ENCODE measurements at places on chromosomes 6 and 20.

DNA sequence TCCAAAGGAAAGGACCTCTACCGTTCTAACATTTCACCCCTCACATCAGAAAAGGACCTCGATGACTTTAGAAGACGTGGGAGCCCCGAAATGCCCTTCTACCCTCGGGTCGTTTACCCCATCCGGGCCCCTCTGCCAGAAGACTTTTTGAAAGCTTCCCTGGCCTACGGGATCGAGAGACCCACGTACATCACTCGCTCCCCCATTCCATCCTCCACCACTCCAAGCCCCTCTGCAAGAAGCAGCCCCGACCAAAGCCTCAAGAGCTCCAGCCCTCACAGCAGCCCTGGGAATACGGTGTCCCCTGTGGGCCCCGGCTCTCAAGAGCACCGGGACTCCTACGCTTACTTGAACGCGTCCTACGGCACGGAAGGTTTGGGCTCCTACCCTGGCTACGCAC is 18.8 kb downstream of the PRDM1 start:
- DNase-seq = no peak

DNA sequence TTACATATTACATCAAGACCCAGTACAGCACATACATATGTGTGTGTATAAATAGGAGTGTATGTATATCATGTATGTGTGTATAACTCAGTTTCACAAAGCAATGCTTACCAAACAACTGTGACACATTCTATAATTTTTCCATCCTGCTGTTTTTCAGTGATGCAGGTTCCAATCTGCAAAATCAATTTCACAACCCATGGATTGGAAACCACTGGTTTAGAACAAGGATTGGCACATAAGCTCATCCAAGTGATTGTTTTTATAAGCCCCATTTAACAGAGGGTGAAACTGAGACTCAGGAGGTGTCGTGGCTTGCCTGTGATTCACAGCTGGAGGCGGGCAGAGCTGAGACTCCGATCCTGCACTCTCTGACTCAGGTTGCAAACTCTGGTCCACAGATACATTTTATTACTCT is 158.2 kb downstream of the ZMYND8 start:
- peak; percentile 25 for DNase-seq

DNA sequence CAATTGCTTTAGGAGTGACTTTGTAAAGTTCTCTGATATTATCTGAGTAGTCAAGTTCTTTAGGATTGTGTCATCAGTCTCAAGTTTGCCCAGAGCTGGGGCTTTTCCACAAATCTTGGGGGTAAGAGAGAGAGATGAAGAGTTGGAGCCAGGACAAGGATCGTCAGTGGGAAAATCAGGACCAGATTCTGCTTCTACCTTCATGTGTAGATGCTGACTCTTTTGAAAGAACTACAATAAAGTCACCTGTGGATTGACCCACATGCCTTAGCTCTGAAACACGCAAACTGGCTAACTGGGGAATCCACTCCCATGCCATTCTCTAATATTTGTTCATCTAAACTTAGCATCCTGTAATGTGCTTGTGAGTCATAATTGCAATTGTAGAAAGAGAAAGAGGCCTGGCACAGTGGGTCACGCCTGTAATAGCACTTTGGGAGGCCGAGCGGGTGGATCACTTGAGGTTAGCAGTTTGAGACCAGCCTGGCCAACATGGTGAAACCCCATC is 15.6 kb upstream of the BICRAL start:
- DNase-seq = no peak

- DNase-seq = peak; percentile 18
These were observed 3.2 kb downstream of the GRIK2 start for GRCh38 chr6:101396548-101397173.

DNA sequence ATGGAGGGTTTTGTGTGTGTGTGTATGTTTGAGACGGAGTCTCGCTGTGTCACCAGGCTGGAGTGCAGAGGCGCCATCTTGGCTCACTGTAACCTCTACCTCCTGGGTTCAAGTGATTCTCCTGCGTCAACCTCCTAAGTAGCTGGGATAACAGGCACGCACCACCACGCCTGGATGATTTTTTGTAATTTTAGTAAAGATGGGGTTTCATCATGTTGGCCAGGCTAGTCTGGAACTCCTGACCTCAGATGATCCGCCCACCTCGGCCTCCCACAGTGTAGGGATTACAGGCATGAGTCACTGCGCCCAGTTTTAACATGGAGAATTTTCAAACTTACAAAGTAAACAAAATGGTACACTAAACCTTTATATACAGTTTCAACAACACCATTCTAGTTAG is 22.8 kb downstream of the AMD1 start:
- DNase-seq = no peak

DNA sequence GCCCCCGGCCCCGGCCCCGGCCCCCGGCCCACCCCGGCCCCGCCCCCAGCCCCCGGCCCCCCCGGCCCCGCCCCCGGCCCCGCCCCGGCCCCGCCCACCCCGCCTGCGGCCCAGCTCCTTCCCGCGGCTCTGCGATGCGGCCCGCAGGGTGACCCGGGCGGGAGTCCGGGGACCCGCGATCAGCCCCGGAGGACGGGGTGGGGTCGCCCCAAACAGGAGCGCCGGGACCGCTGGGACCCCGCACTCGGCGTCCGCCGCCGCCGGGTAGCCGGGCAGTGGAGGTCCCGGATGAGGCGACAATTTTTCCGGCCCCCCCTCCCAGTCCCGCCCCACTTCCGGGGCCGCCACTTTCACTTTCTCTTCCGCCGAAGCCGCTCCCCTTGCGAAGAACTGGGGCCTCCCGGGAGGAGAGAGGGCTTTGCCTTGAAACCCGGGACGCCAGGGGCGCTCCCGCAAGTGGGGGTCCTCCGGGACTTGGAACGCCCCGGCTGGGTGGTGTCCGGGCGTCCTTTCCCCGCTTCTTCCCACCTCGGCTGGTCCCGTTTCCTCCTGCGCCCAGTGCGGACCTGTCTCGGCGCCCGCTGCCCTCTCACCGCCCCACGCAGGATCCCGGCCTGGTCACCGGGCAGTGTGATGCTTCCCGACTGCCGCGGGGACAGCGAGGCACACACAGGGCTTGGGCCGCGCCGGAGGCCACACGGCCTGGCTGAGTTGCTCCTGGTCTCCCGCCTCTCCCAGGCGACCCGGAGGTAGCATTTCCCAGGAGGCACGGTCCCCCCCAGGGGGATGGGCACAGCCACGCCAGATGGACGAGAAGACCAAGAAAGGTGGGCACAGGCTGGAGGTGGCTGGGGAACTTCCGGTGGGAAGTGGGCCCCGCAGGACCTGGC is at the start of gene RBCK1:
RBCK1 (plus strand) TSS at position 347 of the 890 bp plus-strand sequence; CDS start at position 806, 459 bp downstream.
- DNase-seq = peak; percentile 85

DNA sequence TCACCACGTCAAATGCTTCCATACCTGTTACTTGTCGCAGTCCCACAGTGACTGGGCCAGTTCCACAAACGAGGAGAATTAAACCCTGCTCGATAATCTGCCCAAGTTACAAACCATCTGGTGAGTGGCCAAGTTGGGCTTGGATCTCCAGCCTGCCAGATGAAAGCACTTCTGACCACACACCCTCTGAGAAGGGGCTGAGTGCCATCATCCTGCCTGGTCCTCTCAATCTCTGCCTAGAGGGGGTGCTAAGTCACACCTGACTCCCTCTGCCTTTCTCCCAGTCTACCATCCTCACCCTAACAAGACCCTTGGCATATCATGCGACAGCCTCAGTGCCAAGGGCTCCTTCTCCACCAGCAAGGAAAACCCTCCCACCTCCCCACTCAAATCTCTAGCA is 15.8 kb downstream of the RRP36 start:
- DNase-seq = no peak

- DNase-seq = no peak
These were observed 6.7 kb upstream of the SLC17A9 start for GRCh38 chr20:62945771-62946339.

- no peak for DNase-seq
These were observed 47.0 kb upstream of the EEF1E1 start for GRCh38 chr6:8149350-8149749.

DNA sequence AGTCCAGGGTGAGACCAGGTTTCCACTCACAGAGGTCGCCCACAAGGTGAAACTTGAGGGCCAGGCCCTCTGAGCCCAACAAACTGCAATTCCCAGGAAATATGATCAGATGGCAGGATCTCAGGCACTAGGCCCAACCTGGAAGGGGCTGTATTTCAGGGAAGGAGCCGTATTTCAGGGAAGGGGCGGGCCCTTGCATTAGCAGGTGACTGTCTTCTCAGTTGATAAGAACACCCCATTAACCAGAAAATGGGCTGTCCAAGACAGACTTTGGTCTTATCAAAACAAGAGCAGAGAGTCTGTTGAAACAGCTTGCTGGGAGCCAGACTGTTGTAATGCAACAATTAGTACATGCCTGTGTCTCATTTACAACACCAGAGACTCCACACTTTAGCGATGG is 10.9 kb upstream of the BNIP5 start:
- DNase-seq = no peak

GRCh38 chr20:3702611-3703391 is 9.6 kb downstream of the SIGLEC1 start:
- DNase-seq = no peak

DNA sequence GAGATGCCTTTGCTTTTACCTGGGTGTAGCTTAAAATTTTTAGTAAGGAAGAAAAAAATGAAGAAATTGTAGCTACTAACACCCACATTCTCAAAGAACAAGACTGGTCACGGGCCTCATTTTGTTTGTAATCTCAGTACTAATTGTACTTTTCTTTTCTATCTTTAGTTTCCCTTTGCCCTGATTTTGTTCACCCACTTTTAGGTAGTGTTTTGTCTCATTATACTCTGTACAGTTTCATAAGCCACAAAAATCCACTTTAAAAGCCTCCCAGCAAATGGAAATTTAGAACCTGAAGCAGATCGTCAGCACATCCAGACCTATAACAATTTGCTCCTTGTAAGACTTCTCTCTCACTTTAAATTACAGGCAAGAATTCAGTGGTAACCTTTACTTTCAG is 43.3 kb downstream of the TP53INP2 start:
- no peak for DNase-seq

DNA sequence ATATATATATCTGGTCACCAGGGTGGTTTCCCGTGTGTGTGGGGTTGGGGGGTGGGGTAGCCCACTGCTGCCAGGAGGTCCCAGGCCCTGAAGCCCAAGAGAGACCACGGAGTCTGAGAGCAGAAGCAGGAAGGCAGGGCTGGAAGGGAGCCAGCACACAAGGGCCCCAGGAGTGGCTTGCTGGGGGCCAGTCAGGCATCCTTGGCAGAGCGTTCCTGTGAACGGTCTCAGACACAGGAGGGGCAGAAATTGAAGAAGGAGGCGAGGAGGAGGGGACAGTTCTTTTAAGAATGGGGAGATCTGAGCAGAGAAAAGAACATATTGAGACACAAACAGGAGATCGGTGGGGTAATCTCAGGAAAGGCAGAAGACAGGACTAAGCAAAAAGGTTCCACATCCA is 1.9 kb upstream of the EBF4 start:
- no peak for DNase-seq

DNA sequence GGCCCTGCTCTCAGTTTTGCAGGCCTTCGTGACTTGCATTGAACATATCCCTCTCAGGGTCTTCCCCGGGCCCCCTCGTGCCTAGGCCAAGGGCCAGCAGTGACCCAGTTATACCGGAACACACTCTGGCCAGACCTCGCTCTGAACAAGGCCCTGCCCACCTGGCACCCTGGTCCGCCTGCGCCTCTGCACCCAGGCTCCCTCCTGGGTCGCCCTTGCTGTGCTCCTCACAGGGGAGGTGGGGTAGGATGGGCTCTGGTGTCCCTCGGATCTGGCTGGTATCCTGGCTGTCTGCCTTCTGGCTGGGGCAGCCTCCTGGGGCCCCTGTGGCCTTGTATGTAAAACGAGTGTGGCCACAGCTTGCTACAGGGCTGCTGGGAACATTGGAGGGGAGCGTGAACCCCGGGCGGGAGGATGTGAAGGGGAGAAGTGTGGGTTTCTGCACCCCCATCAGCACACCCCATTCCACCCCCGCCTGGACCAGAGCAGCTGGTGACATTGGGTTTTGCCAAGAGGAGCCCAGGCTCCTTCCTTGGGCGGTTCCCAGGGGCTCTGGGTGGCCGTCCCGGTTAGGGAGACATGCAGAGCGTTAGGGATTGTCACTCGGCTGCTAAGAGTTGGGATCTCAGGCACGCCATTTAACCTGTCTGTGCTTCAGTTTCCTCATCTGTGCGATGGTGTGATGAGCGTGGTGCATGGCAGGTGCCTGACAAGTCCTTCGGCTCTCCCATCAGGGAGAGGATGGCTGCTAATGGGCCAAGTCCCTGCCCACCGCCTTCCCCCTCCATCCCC is 17.5 kb downstream of the SRC start:
- DNase-seq = no peak

DNA sequence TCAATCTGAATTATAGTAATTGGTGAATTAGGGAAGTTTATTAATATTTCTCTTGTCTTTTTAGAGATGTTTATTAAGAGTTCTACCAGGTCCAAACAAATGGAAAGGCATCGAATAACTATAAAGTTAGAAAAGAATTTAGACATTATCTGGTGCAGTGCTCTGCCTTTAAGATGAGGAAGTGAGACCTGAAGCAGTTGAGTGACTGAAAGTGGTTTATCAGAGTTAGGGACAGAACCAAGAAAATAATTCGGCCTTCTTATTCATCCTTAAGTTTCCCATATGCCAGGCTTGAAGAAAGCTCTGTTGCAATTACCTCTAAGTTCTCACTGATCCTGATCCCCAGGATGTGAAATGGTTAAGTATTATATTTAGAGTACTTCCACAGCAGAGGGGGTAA is 94.2 kb upstream of the FLRT3 start:
- DNase-seq = no peak

- DNase-seq = no peak
These were observed 2.6 kb downstream of the NT5E start for GRCh38 chr6:85452441-85452881.

GRCh38 chr6:24743265-24743943 is 24.4 kb upstream of the C6orf62 start:
- peak; percentile 6 for DNase-seq
